SIG-M5 (cell line): ENCODE measurements at places on chromosomes 4 and X.

GRCh38 chrX:6793000-6793399 is 258.1 kb upstream of the VCX3A start:
- no peak for DNase-seq

GRCh38 chrX:15158736-15159406 is 111.0 kb downstream of the ASB9 start:
- no peak for DNase-seq

GRCh38 chrX:130347321-130347720 is 7.6 kb downstream of the SLC25A14 start:
- DNase-seq, result no peak

- no peak for DNase-seq
These were observed 73.9 kb downstream of the FAT4 start for GRCh38 chr4:125388613-125389012.

DNA sequence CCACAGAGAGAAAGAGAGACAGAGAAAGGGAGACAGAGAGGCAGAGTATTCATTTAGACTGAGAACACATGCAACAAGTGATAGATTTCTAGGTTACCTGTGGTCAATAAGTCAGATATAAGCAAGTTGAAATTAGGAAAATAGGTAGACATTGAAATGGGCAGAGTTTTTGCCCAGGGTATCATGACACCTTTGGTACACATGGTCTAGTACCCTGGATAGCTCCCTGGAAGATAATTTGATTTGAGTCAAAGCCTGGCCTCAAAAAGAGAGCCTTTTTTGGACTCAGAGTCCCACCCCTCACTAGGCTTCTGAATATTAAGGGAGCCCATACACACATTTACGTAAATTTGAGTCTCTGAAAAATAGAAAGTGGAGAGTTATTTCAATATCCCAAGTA is 4.0 kb upstream of the RPS6KA6 start:
- no peak for DNase-seq

GRCh38 chr4:140834839-140835495 is 78.8 kb upstream of the TBC1D9 start:
- DNase-seq, result no peak

GRCh38 chr4:142262956-142263355 is 583.1 kb downstream of the INPP4B start:
- no peak for DNase-seq

DNA sequence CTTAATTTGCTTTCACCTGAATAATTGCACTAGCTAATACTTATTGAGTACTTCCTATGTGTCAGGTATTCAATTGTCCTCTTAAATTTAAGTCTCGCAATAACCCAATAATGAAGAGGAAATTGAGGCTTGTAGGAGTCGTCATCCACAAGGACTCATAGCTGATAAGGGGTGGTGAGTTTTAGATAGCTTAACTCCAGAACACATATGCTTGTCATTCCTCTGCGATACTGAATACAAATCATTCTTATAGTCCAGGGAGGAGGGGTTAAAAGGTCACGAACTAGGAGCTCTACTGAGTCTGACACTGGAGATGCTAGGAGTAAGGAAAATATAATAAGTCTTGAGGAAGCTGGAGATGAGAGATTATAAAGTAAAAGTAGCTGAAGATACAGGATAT is 1.4 kb upstream of the PACRGL start:
- DNase-seq, result no peak

DNA sequence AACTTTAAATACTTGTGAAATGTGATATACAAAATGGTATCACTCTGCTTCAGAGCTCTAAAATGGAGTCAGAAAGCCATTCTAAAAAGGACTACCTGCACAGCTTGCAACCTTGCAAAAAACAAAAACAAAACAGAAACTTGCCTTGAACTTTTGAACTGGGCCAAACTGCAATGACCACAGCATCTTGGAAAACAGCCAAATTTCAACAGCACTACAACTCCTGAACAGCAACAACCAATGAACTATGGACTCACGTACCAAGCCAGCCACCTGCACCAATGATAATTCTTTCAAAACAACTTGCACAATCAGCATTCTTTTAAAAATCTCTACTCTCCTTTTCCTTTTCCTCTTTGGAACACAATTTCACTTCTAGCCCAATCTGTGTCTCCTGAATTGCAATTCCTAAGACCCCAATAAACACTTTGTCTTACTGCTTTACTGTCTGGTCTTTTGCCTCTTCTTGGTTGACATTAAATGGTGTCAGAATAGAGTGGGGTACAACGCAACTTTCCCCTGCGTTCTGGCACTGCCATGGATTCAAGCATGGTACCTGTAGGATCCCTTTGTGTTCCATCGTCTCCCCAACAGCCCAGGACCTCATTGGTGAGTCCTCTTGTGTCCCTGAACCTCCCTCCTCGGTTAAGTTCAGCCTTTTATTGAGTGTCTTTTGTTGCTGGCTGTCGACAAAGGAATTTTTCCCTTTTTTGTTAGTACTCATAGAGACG is 35.7 kb upstream of the FMR1 start:
- DNase-seq, result no peak

- DNase-seq, result no peak
These were observed 2.8 kb upstream of the CTSO start for GRCh38 chr4:155956461-155956860.

- DNase-seq, result no peak
These were observed 102.6 kb downstream of the PRDM5 start for GRCh38 chr4:120819805-120820437.

GRCh38 chr4:121353213-121353612 is 27.6 kb downstream of the QRFPR start:
- DNase-seq, result no peak

DNA sequence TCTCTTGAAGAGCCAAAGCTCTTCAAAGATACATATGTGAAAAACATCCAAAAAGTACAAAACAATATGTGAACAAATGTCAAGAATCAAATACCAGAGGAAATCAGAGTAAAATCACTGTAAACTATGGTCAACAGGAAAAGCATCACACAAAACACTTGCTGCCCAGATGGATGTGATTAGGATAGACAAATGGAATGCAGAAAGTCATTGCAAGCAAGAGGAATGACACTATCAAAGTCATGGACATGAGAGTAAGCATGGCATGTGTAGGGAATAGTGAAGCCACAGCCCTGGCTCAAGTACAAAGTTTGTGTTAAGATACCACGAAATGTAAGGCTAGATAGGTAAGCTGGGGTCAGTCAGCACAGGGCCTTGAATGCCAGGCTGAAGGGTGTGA is 37.7 kb downstream of the CLDN2 start:
- no peak for DNase-seq

DNA sequence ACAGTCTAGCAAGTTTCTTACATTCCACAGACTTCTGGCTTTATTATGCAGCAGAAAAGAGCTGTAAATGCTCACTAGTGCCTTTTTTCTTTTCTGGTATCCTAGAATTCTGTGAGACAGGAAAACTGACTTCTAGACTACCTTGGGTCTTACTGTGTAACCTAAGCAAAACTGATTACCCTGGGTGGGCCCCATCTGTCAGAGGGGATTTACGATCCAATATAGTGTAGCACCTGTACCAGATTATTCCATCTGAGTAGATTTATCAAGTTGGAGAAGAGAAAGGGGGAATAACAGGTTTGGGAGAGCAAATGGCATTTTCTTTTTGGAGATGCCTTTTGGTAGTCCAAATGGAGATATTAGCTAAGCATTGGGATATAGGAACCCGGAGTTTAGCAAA is 46.7 kb downstream of the FSTL5 start:
- DNase-seq, result no peak

DNA sequence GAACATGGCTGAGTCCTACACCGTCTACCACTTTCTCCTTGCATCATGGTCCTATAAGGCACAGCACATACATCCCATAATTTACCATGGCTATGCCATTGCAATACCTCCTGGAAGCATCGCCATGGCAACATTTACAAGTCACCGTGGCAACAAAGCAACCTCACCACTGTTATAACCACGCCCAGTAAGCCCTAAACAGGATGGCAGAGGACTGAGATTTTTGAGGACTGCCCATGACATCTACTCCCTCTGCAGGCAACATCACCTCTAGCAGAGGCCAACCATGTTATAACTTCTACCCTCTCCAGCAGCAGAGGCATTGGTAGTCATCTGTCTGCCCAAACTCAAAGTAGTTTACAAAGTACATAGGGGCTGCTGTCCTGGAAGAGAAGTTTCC is 29.7 kb downstream of the BCOR start:
- no peak for DNase-seq

DNA sequence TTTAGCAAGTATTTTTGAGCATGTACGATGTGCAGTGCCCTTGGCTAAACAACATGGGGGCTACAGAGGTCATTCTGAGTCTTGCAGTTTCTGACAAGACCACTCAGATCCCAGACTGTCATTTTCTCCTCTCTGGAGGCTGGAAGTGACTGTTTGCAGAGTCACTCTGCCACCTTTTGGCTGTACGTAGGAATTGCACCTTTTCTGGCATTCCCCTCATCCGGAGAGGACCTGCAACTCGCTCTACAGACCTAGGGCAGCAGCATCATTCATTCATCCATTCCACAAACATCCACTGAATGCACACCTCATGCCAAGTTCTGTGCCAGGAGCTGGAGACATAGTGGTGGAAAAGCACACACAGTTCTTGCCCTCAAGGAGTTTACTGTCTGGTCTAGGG is 160.4 kb upstream of the GPR101 start:
- DNase-seq, result no peak
